ENCODE measurements at places on chromosomes 16 and 17. TPM values are rescaled to one million over a fixed set of nuclear protein-coding genes. Genes with fewer than 3 reads are reported as not detected.

DNA sequence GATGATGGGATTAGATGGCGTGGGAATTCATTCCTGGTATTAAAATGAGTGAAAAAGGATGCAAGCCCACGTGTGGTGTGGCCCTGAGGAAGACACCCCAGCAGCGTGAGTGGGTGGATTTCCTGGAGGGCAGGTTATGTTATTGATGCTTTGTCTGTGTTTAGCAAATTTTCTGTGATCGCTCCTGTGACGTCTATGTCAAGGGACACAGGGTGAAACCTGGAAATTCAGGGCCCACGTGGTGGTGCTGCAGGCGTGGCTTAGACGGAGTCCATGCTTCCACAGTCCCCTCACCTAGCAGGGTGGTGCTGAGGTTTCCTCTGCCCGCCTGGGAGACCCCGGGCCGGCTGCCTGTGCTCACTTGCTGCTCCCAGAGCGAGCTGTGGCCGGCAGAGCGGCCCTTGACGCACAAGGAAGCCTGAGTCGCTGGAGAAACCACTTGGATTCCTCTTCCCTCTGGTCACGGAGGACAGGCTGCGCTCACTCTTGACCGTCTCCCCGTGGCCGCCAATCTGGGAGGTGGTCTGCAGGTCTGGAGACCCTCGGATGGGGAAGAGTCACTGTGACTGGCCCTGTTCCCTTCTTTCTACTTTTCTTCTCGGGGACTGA, 23.4 kb downstream of the BAIAP2 start:
- no peak overlapping the region for H3K4me3 ChIP-seq
- peak overlapping the region; percentile 80 for H3K27ac ChIP-seq
- peaks cover 41% of the 10 kb centered on the region for H3K36me3 ChIP-seq
- no peaks in the 10 kb centered on the region for H3K27me3 ChIP-seq
- peaks cover 30% of the 10 kb centered on the region for H3K4me1 ChIP-seq
- DNase-seq = no peak

DNA sequence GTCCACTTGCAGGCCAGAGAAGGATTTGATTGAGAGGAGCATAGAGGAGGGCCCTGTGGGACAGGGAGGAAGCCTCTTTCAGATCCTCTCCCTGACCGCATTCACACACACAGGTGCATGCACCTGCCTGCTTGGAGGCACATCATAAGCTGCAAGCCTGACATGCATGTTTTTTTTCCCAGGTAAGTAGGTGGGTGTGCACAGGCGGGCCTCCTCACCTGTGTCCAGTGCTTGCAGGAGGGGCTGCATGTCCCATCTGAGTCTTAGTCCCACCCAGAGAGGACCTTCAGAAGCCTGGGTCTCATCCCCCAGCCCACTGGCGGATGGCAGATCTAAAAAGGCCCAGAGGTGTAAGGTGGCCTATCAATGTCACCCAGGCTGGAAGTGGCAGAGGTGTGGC, 130.8 kb downstream of the TMEM132E start:
- no peaks in the 10 kb centered on the region for H3K36me3 ChIP-seq
- no peaks in the 10 kb centered on the region for H3K4me1 ChIP-seq
- no peak for DNase-seq
- H3K27ac ChIP-seq = no peak overlapping the region
- peaks cover 67% of the 10 kb centered on the region for H3K27me3 ChIP-seq
- no peak overlapping the region for H3K4me3 ChIP-seq

DNA sequence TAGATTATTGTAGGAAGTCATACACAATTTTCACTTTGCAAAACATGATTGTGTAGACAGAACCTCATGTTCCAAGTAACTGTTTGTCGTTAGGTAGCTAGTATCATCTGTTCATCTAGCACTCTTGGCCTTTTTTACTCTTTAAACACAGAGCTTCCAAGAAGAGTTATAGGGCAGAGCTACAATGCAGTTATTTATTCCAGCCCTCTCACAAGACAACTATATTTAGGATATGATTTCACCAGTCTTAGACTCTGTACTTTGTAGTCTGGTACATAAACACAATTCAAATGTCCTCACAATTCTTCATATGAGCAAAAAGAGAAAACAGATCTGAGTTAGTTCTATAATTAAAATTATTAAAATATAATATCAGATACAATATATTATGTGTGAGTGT, 37.9 kb downstream of the KCNJ2 start:
- H3K4me1 ChIP-seq = no peaks in the 10 kb centered on the region
- no peak overlapping the region for H3K4me3 ChIP-seq
- H3K36me3 ChIP-seq = no peaks in the 10 kb centered on the region

DNA sequence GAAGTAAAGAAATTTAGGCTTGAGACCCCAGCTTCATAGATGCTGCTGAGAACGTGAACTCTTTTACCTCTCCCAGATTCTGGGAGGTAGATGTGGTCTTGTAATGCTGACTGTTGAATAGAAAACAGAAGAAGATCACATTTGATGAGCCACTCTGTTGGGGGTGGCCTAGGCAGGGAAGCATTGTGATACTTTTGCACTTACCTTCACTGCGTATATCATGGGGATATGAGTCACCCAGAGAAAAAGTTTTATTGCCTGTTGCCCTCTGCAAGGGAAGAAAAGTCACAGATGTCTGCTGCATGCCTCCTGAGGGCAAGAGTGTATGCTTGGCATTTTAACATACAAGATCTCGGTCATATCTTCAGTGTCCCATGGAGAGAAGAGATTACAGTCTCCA, 365.4 kb downstream of the SNX29 start:
- no peak overlapping the region for H3K4me3 ChIP-seq
- no peak overlapping the region for H3K27ac ChIP-seq
- DNase-seq = no peak
- no peaks in the 10 kb centered on the region for H3K27me3 ChIP-seq
- H3K4me1 ChIP-seq = no peaks in the 10 kb centered on the region

DNA sequence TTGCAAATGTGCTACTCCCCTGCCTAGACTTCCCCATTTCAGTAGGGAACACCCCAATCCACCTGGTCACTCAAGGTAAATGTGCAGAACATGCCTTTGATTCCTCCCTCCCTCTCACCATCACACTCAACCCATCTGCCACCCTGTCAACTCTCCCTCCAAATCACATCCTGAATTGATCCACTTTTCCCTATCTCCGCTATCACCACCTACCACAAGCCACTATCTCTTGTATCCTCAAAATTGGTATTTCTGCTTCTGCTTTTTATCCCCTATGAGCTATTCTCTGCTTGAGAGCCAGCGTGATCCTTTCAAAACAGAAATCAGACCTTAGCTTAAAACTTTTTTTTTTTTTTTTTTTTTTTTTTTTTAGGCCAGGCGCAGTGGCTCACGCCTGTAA, 5.4 kb upstream of the NOL11 start:
- no peaks in the 10 kb centered on the region for H3K27me3 ChIP-seq
- DNase-seq = no peak
- H3K4me3 ChIP-seq = no peak overlapping the region

DNA sequence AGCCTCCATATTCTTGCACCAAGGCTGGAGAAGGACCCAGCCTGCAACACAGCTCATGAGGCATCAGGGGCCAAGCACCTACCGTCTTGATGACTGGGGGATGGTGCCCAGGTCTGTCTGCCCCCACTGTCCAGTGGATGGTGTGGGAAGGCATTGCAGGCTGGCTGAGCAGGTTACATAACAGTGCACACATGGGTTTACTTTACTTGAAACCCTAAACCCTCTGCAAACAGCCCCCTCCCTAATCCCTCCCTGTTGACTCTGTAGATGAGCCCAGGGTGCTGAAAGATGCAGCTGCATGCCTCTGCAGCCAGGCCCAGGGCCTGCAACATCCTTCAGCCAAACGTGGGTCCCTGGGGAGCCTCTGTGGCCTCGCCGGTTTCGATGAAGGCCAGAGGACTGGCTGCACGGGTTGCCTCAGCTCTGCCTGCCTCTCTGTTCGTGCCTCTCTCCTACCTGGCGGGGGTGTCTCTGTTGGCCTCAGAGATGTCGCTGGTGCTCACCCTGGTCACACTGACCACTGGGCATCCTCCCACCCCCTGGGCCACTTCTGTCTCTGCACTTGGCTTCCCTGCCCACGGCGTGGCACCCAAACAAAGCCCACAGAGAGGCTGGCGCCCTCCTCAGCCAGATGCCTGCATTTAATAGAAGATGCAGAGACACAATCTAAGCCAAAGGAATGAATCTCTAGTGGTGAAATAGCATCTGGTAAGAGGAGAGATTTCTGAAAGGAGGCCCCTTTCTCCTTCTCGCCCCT, 95.1 kb downstream of the METRNL start:
- no peaks in the 10 kb centered on the region for H3K36me3 ChIP-seq
- no peaks in the 10 kb centered on the region for H3K27me3 ChIP-seq
- no peak overlapping the region for H3K27ac ChIP-seq
- peak; percentile 51 for DNase-seq
- no peak overlapping the region for H3K4me3 ChIP-seq
- H3K4me1 ChIP-seq = no peaks in the 10 kb centered on the region

DNA sequence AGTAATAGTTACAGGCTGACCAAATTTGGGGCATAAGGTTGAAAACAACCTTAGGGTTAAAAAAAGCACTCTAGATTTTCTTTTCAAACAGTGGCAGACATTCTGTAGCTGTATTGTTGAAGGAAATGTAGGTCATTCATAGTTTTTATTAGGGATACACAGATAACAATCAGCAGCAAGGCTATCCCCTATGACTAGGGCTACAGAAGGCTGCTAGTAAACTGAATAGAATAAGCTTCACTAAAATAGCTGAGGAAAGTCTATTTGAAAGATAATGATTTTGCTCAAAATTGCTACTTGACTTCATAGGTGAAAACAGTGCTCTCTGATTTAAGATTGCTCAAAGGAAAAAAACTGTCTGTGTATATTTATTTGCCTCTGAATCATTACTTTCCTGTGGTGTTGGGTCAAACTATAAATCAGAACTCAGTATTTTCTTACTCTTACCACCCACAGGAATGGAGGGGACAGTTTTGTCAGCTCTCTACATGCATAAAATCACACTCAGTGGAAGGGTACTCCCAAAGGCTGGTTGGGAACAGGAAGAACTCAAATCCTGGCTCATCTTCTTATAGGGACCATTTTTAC, 24.8 kb downstream of the RPGRIP1L start:
- H3K27me3 ChIP-seq = no peaks in the 10 kb centered on the region
- no peak overlapping the region for H3K4me3 ChIP-seq
- no peak overlapping the region for H3K27ac ChIP-seq
- DNase-seq = no peak

DNA sequence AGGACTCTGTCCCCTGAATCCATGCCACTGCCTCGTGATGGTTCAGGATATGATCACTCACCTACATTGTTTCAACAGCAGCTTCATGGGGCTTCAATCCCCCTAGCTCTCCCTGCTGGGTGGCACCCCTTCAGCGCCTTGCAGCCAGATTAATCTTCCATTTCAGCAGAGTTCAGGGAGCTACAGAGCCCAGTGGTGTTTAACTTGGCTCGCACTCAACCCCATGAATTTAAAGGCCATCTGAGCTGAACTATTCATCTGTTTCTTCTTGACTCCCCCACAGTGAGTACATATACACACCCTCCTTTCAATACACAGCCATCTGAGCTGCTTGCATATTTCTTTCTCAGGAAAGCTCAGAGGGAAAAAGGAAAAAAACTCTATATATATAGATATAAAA, 202.8 kb upstream of the C16orf82 start:
- H3K4me3 ChIP-seq = no peak overlapping the region
- H3K27ac ChIP-seq = no peak overlapping the region
- no peaks in the 10 kb centered on the region for H3K4me1 ChIP-seq
- no peaks in the 10 kb centered on the region for H3K36me3 ChIP-seq

- H3K36me3 ChIP-seq = no peaks in the 10 kb centered on the region
- H3K27me3 ChIP-seq = peaks cover 71% of the 10 kb centered on the region
- H3K4me1 ChIP-seq = peaks cover 10% of the 10 kb centered on the region
- no peak for DNase-seq
- no peak overlapping the region for H3K4me3 ChIP-seq
- H3K27ac ChIP-seq = no peak overlapping the region
These were observed 4.9 kb upstream of the ZG16B start for GRCh38 chr16:2825049-2825742.

GRCh38 chr17:48997103-48997826, at the start of gene IGF2BP1:
IGF2BP1 (plus strand) TSS chr17:48997385; CDS start chr17:48997746, 361 bp downstream.
- no peak for DNase-seq
- H3K36me3 ChIP-seq = no peaks in the 10 kb centered on the region
- H3K27ac ChIP-seq = no peak within 1 kb of the TSS
- H3K4me1 ChIP-seq = peaks cover 36% of the 10 kb centered on the region
- H3K27me3 ChIP-seq = peaks cover 97% of the 10 kb centered on the region
- no peak within 1 kb of the TSS for H3K4me3 ChIP-seq

DNA sequence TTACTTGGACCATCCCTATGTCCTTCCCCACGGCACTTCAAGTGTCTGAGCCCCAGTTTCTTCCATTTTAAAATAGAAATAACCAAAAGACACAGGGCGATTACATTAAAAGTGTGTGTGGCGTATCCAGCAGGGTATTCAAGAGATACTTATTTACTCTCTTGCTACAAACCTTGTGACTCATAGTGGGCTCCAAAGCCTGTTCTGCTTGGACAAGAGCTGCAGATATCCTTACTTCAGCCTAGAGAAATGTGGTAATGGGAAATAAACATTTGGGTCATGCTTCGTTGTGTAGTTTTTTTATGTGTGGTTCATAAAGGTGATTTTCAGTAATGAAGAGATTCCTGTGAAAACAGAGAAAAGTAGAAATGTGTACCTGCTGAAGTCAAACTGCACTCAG, 288.9 kb upstream of the CDH11 start:
- DNase-seq = no peak
- H3K27me3 ChIP-seq = no peaks in the 10 kb centered on the region
- no peak overlapping the region for H3K4me3 ChIP-seq
- no peaks in the 10 kb centered on the region for H3K4me1 ChIP-seq

MILR1 gene
- polyA plus RNA-seq = 3.4 TPM

KRT9 gene
- not detected for polyA plus RNA-seq

TRPV3 gene
- polyA plus RNA-seq = not detected
